ENCODE measurements at places on chromosomes 7 and 10. TPM values are rescaled to one million over a fixed set of nuclear protein-coding genes. Genes with fewer than 3 reads are reported as not detected.

DNA sequence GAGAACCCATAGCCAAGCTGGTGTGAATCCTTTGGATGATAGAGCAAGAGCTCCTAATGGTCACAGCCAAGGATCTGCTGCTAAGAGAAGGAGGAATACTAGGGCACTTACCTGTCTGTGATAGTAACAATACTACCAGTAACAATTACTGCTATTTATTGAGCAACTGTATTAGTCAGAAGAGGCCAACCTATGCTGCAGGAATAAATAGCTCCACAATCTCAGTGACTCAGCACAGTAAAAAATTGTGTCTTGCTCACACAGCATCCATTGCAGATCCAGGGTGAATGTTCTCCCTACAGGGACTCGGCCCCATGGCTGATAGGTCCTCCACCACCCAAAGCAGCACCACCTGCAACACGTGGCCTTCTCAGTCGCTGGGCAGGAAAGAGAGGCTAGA lies 257.6 kb upstream of the ZMIZ1 start:
- no peak for DNase-seq

GRCh38 chr7:121006711-121007315 lies 18.3 kb downstream of the CPED1 start:
- no peak for DNase-seq

DNA sequence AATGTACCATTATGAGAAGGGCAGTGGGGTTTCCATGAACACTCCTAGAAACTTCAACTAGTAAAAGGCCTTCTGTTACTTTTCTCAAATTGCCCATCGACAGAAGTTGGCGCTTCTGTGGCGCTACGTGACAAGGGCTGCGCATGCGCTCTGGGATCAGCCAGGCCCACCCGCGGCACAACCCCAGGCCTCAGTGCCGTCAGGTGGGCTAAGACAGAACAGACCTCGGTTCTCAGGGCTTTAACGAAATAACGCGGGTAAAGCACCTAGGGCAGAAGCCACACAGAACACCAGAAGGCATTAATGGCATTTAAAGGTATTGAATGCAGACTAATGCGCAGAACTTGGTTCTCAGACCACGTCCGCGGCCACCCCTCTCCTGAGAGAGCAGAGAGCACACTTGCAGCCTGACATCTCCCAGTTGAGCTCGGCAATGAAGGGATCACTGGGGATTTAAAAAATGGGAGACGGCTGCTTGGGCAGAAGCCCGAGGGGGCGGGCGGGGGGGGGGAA lies 67.6 kb upstream of the CTNNA3 start:
- DNase-seq = peak; percentile 66

- no peak for DNase-seq
Measured at GRCh38 chr10:103284170-103284569, 7.2 kb downstream of the INA start.

DNA sequence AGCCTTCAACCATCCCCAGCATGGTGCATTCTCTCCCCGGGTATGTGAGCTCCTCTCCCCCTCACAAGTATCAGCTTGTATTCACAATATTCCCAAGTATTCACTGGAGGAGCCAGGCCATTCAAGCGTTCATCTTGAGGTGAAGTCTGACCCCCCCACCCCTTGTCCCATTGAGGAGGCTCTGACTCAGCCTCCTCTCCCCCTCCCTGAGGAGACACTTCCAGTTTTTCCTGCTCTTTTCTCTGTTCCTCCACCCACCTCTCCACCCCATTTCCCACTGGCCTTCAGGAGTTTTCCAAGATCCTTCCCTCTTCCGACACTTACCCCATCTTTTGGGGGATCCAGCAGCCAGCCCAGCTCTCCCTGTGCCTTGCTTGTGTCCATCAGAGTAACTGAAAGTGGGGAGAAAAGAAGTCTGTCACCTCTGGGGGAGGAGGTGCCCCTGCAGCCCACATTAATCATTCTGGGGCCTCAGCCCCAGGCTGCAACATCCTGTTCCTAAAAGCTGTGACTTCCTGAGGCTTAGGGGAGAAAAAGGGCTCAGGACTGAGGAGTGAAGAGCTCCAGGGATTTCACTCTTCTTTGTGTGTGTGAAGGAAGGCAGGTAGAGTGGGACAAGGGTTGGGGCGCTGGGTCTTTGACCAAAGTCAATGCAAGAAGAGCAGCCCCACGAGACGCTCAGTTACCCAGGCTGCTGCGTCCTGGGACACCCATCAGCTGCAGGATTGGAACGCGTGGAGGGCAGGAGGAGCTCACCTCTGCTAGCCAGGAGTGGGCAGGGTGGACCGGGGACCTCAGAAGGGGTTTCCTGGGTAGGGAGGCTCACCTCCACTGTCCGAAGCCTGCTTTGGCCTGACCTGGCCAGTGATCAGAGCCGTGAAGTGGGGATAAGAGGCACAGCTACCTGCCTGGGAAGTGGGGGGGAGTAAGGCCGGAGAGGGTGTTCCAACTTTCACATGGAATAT lies 1.1 kb downstream of the EPHA1 start:
- no peak for DNase-seq

- DNase-seq = no peak
Measured at GRCh38 chr7:112199035-112199655, 7.1 kb downstream of the DOCK4 start.

DNA sequence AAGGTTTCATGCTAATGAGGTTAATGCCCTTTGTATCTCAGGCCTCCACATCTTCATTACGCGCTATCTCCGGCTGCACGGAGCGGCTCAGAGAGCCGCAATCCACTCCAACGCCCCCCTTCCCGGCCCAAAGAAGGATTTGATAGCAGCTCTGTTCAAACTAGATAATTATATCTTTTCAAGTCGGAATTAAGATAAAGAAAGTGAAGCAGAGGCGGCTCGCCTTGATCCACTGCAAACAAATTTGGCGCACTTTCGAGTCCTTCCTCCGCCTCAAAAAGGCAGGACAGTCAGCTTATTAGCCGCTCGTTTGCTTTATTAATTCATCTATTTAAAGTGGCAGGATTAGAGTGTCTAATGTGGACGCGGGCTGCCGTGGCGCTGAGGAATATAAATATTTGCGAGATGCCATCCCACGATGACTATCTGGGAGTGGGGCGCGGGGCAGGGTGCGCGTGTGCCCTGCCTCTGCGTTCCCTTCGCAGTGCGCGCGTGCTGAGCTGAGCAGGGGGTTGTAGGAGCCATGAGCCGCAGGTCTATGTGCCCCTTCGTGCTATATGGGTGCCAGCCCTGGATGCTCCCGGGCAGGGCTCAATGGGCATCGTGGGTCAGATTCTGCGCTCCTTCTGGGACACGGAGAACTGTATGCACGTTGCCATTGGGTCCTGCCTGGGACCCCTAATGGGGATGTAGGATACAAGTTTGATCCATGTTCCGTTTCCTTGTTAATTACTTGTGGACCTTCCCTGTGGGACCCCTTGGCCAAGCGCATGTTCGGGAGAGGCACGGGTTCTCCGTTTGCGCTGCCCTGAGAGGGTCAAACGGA lies 9.0 kb downstream of the EMX2 start:
- DNase-seq = no peak

- DNase-seq = no peak
Measured at GRCh38 chr10:88069338-88069737, 205.9 kb downstream of the PTEN start.

DNA sequence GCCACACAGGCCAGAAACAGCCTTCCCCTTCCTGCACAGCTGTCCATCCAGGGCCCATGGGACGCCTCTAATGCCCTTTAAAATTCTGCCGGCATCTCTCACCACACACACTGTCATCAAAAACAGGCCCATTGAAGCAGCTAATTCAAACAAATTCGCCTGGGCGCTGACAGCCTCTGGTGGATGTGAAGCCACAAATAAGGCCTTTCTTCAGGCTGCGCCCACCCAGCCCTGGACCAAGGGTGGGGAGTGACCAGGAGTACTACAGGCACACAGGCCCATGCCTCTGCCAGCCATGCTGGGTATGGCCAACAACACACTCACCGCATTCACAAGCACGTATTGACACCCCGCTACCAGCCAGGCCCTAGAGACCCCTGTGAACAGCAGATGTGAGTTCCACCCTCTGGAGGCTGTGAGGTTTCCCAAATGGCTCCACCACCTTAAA lies 54.6 kb downstream of the SLIT1 start:
- no peak for DNase-seq

GRCh38 chr7:25143763-25144162 lies 18.7 kb upstream of the CYCS start:
- no peak for DNase-seq

DNA sequence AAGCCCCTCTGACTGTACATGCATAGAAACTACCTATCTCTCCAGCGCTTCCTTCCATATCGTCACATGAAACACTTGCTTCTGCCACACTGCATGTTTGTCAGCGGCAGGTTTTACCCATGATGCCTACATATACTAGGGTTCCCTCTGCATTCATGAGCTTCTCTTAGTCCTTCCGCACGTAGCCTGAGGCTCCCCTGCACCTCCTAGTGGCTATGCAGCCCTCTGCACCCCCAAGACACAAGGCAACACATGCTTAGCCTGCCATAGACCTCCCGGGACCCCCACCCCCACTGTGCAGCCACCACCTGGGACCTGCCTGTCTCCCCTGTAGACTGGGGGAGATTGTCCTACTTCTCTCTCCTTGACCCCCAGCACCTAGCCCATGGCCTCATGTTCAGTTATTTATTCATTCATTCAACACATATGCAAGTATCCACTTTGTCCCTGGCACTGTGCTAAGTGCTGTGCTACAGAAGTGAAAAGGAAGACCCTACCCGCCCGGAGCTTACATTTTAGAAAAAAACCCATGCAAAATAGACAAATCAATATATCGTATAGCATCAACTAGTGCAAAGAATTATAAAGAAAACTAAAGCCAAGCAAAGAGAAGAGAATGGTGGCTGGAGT lies 23.5 kb downstream of the TMEM273 start:
- peak; percentile 31 for DNase-seq

DNA sequence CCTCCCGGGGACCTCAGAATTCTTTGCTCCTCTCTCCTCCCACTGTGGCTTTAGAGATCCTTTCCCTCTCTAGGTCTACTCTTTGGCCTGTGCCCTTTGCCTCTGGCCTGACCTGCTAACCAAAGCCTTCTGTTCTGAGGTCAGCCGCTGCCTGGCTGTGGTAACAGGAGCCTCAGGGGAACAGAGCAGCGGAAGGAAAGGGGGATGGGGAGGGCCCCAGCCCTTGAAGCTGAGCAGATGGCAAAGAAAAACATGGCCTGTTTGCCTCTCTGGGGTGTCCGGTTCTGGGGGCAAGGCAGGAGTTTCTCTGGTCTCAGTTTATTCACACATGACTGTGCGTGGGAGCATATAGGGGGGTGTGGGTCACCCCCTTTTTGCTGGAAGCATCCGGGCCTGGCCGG lies 28.2 kb downstream of the COL26A1 start:
- peak; percentile 32 for DNase-seq

DNA sequence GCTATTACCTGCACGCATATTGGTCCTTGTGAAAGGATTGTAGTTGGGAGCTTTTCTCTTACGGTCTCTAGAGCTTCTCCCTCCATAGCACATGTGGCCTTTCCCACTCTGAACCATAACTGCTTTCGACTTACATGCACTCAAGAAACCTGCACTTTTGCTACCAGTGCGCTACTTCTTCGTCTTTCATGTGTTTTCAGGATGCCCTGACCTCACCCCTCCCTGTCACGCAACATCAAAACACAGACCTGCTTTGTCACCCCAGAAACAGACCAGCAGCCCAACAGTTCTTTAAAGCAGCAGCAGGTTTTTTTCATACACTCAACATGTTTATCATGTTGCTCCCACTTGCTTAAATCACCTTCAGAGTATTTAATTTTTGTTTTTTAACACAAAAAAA lies 243.5 kb upstream of the TCF7L2 start:
- DNase-seq = no peak

DNA sequence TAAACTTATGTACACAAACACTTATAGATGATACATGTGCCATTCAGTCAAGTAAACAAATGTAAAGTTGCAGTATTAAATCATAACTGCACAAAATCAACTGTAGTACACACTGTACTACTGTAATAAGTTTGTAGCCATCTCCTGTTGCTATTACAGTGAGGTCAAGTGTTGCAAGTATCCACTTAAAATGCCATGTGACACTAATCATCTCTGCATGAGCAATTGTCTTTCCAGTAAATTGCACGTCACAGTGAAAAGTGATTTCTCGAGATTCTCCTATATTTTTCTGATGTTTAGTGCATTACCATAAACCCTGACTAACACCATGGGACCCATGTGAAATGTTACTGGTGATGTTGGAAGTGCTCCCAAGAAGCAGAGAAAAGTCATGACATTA lies 293.3 kb upstream of the SP4 start:
- no peak for DNase-seq

- no peak for DNase-seq
Measured at GRCh38 chr7:142913051-142913450, 20.5 kb downstream of the TRPV5 start.

Gene RNF32
- total RNA-seq = 2.2 TPM

Gene BTBD16
- total RNA-seq = not detected

Gene CALML5
- not detected for total RNA-seq

Gene PON1
- not detected for total RNA-seq

Gene AZGP1
- total RNA-seq = not detected

Gene SSMEM1
- not detected for total RNA-seq

Gene HTR5A
- not detected for total RNA-seq

Gene UNCX
- not detected for total RNA-seq

Gene MYPN
- total RNA-seq = not detected

Gene IFIT3
- 0.83 TPM for total RNA-seq

Gene DGKI
- total RNA-seq = 30.2 TPM

Gene RAPGEF5
- total RNA-seq = 0.59 TPM

Gene ACTA2
- 12.2 TPM for total RNA-seq

Gene SMO
- total RNA-seq = 0.56 TPM

Gene WNT2
- not detected for total RNA-seq
